Endodermal cell (in vitro differentiated cells): ENCODE measurements at places on chromosomes 1 and 21. TPM values are rescaled to one million over a fixed set of nuclear protein-coding genes. Genes with fewer than 3 reads are reported as not detected.

- no peak overlapping the region for H3K27ac ChIP-seq
- no peak overlapping the region for H3K4me3 ChIP-seq
- H3K4me1 ChIP-seq, result peaks cover 3% of the 10 kb centered on the region
- H3K27me3 ChIP-seq, result no peaks in the 10 kb centered on the region
- H3K36me3 ChIP-seq, result no peaks in the 10 kb centered on the region
Measured at GRCh38 chr1:58391056-58391455, 155.5 kb downstream of the OMA1 start.

DNA sequence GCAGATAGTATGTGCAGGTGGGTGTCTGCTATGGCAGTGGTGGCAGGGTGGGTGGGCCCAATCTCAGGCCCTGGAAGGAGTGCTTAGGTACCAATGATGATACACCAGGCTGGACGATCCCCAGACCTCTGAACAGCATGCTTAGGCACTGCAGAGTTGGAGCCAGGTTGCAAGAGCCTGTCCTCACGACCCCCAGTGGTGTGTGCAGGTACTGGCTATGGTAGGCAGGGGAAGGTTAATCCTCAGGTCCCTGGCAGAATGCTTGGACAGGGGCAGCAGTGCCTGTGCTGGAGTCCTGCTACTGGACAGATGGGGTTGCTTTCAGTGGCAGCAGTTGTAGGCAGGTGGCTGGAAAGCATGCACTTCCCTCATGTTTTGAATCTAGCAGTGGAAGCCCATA is 100.5 kb upstream of the NEK7 start:
- no peak overlapping the region for H3K4me3 ChIP-seq
- H3K36me3 ChIP-seq, result no peaks in the 10 kb centered on the region
- H3K27ac ChIP-seq, result no peak overlapping the region
- H3K4me1 ChIP-seq, result no peaks in the 10 kb centered on the region
- no peaks in the 10 kb centered on the region for H3K27me3 ChIP-seq

- H3K27ac ChIP-seq, result no peak overlapping the region
- H3K27me3 ChIP-seq, result no peaks in the 10 kb centered on the region
- DNase-seq, result no peak
- peaks cover 54% of the 10 kb centered on the region for H3K36me3 ChIP-seq
Measured at GRCh38 chr21:46357684-46358425, 33.9 kb downstream of the PCNT start.

FAM177B gene
- not detected in 3 replicates for total RNA-seq

DNA sequence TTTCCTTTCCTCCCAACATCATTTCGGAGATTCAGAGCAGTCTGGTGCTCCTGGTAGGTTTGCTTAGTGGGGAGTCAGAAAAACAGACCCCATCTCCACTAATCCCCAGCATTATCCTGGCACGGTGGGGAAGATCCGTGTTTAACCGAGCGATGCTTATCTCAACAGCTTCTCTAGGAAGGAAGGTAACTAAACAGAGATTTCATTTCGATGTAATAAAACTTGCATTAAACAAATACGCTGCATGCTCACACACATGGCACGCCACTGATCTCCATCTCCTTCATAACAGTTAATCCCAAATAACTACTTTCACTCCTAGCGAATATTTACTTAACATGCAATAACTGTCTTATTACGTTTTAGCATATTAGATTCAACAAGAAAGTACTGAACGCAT is 144.6 kb upstream of the CD34 start:
- peaks cover 87% of the 10 kb centered on the region for H3K36me3 ChIP-seq
- no peak for DNase-seq
- H3K27me3 ChIP-seq, result no peaks in the 10 kb centered on the region
- H3K4me1 ChIP-seq, result peaks cover 41% of the 10 kb centered on the region
- H3K4me3 ChIP-seq, result no peak overlapping the region
- no peak overlapping the region for H3K27ac ChIP-seq

GBP6 gene
- not detected in 2 replicates for total RNA-seq

DNA sequence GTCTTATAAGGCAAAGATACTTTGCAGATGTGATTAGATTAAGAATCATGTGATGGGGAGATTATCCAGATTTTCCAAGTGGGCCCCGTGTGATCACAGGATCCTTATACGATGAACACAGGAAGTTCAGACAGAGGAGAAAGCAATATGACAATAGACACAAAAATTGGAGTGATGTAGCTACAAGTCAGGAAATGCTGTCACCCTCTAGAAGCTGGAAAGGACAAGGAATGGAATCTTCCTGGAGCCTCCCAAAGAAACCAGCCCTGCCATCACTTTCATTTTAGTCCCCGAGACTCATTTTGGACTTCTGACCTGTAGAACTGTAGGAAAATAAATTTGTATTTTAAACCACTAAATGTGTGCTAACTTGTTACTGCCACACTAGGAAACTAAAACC is 61.9 kb upstream of the C1orf21 start:
- H3K4me1 ChIP-seq, result no peaks in the 10 kb centered on the region
- DNase-seq, result no peak
- no peaks in the 10 kb centered on the region for H3K36me3 ChIP-seq
- no peaks in the 10 kb centered on the region for H3K27me3 ChIP-seq
- H3K27ac ChIP-seq, result no peak overlapping the region
- no peak overlapping the region for H3K4me3 ChIP-seq

SLC30A7 gene
- 11.9 to 26.2 TPM (median 24.9 TPM) in 3 replicates for total RNA-seq

- H3K27me3 ChIP-seq, result no peaks in the 10 kb centered on the region
- no peak for DNase-seq
- H3K4me3 ChIP-seq, result no peak overlapping the region
- no peak overlapping the region for H3K27ac ChIP-seq
- peaks cover 28% of the 10 kb centered on the region for H3K36me3 ChIP-seq
Measured at GRCh38 chr1:232529747-232530146, 100.2 kb downstream of the SIPA1L2 start.

TAL1 gene
- total RNA-seq, result 0.04 TPM in 1 of 2 replicates, not detected in the other

LCE6A gene
- not detected in 3 replicates for total RNA-seq

RNF19B gene
- 17.2 to 18.5 TPM (median 17.8 TPM) in 3 replicates for total RNA-seq

GRCh38 chr1:226590614-226591013 is 42.0 kb downstream of the STUM start:
- no peak for DNase-seq
- H3K27ac ChIP-seq, result no peak overlapping the region
- H3K36me3 ChIP-seq, result no peaks in the 10 kb centered on the region
- H3K27me3 ChIP-seq, result no peaks in the 10 kb centered on the region
